ENCODE measurements at places on chromosomes 12 and 14.

DNA sequence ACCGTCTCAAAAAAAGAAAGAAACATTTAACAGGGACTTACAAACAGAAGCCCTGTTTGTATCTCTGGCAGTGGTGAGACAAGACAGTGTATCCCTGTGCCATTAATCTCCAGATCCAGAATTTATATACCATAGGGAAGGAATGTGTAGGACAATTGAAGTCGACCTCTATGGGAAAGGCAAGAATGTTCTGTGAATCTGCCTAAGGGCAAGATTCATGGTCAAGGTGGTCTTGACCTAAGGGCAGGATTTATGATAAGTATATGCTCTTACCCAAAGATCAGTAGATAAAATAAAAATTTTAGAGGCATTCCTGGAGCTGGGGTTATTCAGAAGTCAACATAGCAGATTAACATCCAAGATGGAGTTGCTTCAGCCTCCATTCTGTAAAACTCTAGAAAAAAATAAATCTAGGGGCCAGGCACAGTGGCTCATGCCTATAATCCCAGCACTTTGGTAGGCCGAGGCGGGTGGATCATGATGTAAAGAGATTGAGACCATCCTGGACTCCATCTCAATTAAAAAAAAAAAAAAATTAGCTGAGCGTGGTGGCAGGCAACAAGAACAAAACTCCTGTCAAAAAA lies 21.0 kb upstream of the SP1 start:
- DNase-seq = no peak

DNA sequence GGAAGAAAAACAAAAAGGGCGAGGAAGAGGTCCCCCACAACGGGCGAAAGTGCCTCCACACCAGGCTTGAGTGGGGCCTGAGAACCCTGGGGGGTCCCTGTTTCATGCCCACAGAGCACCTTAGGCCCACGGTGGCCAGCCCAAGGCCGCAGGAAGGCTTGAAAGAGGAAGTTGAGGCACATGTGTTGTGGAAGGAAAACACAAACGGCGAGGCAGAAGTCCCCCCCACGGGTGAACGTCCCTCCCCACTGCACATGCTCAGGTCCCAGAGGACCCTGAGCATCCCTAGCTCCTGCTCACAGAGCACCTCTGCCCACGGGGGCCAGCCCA lies 371.5 kb downstream of the ALG10 start:
- no peak for DNase-seq

- peak; percentile 59 for DNase-seq
Observed at GRCh38 chr14:65170768-65171507, 68.6 kb upstream of the MAX start.

DNA sequence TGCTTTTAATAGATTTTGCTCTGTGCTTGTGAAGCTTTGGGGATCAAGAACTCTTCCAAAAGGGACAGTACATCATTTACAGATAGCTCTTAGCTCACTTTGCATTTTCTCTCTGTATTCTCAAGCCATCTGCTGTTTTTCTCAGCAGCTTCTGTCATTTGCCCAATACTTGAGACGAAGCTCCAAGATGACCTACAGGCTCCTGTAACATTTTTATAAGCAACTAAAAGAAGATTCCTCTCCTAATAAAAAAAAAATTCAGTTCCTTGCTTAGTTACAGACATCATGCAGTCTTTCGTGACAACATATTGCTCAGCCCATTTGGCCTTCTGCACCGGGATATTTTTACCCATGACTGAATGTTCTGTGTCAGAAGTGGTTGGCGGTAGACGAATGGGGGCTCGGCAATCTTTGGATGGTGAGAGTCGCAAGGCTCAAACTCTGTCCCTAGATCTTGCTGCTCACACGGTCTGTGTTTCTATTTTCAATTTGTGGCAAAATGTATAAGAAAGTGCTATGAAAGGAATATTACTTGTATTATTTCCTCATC lies 215.6 kb downstream of the FSCB start:
- DNase-seq = no peak

DNA sequence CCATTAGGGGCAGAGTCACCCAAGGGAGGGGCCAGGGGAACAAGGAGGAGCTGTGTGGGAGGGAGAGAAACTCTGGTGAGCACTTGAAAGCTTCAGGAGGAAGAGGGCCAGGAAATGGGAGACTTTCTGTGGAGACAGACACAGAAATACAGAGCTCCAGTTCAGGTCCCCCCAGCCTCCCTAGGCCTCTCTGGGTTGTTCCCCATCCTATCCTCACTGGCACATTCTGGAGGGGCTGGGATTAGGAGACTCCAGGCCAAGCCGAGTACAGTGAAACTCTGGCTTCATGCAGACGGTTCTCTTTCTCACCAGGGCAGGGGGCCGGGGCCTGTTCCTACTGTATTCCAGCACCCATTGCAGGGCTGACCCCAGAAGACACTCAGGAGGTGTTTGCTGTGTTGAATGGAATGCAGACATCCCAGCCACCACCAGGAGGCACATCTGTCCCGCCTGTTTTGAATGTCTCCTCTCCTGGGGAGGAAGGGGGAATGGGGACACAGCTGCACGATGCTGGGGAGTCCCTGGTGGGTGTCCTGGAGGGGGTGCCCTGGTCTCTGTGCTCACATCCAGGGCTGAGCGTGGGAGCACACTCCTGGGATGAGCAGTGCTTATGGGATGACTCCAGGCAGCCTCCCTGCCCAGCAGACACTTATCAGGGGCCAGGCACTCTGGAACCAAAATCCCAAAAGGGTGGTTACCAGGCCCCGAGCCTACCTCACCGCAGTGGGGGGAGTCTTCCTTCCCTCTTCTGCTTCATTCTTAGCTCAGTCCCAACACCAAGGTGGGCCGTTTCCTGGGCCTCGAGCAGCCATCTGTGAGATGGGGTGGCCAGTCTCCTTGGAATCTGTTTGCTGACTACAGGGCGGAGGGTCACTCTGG lies 5.5 kb upstream of the KRT84 start:
- DNase-seq = no peak

DNA sequence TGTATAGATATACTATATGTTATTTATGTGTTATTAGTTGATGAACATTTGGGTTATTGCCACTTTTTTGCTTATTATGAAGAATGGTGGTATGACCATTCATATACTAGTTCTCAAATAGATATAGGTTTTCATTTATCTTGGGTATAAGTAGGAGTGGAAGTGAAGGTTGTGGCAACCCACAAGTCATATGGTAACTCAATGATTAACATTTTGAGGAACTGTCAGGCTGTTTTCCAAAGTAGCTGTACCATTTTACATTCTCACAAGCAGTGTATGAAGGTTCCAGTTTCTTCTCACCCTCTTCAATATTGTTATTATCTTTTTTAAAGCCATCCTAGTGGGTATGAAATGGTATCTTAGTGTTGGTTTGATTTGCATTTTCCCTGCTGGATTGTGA lies 19.0 kb upstream of the MSRB3 start:
- DNase-seq = no peak

DNA sequence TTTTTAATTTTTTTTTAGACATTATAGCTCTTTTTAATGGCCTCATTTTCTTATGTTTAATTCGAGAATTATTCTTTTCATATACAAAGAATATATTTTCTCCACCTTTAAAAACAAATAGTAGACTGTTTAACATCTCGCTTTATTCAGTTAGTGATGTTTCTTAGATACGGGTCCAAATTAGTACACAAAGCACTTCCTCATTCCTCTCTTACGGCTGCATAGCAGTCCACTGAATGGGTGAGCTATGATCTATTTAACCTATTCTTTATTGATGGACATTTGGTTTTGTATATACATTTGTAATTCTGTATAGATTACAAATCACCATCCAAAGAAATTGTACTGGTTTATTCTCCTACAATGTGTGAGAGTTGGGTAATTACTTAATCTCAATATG lies 8.3 kb upstream of the GPR162 start:
- no peak for DNase-seq

- no peak for DNase-seq
Observed at GRCh38 chr14:81805785-81806184, 272.1 kb upstream of the SEL1L start.

DNA sequence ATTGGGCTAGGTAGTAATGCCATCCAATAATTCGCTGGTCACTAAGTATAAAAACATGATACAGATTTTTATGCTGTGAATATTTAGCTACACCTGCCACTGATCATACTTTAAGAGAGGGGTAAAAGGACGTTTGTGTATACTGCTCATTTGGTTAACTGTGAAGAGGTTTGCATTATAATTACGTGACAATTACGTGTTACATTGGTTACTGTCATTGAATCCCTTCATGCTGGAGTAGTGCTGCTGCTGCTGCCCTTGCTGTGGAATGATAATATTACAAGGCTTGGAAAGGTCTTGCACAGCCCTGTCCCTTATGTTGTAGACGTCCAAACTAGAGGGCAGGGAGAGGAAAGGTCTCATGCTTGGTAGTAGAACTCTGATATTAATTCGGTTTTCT lies 312.2 kb upstream of the ATP2B1 start:
- DNase-seq = no peak

GRCh38 chr12:89259821-89260220 lies 92.5 kb downstream of the DUSP6 start:
- DNase-seq = no peak

GRCh38 chr12:71195338-71195896 lies 37.6 kb upstream of the TSPAN8 start:
- DNase-seq = no peak

- no peak for DNase-seq
Observed at GRCh38 chr12:62288328-62288727, 28.1 kb downstream of the USP15 start.

DNA sequence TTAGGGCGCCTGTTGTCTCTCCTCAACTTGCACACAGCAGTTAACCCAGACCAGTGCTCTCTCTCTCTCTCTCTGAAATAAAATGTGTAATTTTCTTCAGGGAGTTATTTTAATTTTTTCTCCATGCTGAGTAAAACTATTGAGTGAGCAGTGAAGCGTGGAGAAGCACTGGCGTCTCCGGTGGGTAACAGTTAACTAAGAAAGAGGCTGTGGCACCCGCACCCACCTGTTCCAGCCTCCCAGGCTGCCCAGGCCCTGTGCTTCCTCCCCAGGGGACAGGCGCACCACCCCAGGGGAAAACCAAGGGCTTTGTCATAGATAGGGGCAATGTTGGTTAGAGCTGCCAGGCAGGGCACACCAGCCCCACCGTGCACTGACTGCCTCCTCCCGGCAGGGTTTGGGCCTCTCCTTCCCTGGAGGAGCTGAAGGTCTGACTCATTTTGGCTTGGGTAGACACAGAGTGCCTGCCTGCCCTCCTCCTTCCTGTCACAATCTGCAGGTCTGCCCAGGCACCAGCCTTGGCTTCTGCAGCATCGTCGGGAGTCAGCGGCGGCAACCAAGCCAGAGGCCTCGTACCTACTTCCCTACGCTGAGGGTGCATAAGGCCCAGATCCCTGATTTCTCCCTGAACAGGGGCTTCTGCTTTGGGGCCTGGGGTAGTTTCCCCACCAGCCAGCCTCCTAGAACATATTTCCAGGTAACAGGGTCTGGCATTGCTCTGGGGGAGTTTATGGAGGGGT lies 3.9 kb downstream of the HOXC5 start:
- no peak for DNase-seq

DNA sequence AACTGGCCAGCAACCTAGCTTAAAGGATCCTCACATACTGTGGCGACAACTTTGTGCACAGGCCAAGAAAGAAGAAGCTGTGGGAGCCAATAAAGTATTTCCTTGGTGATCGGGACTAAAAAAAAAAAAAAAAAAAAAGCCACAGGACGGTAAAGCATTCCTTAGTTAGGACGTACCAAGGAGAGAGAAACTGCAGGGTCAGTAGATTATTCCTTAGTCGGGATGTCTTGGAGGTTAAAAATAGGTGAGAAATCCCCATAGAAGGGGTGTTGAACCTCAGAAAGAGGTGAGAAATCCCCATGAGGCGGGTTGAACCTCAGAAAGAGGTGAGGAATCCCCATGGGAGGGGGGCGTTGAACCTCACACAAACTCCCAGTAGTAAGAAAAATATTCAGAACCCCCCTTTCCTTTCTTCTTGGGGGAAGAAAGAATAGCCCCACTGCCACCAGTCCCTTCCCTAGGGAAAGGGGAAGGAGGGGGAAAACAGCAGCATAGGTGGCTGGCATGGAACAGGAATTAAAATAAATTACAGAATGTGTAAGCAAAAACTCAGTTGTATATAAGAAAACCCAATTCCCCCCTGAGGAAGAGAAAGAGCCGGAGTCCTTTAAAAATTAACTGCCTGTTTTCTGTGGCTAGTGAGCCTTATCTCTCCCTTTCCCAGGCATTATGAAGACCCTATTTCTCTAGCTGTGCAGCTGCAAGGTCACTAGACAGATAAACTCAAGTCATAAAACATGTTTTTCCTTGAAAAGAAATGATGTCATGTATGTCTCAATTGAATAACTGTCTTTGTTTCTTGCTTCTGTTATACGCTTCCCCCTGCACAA lies 26.8 kb downstream of the KLRK1 start:
- no peak for DNase-seq

- DNase-seq = no peak
Observed at GRCh38 chr12:92062539-92063493, 82.8 kb downstream of the BTG1 start.

Data from caudate nucleus (tissue), 63 donors.